GM18507 (cell line): ENCODE measurements at places on chromosomes 11 and 22.
A peak's percentile ranks its signal among the peaks of the same experiment; 100 is the strongest.

DNA sequence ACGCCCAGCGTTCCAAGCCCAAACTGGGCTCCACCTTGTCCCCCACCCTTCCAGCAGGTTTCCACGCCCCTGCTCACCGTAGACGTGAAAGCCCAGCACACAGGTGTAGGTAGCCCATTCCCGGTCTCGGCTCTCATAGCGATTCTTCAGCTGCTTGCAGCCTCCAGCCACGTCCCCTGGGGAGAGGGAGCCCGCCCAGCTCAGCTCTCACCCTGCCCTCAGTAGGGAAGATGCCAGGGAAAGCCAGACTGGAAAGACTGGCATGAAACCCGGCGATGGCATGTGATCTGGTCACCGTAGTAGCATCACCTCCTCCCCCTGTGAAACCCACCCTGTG lies 1.4 kb upstream of the MTA2 start:
- no peak for DNase-seq

DNA sequence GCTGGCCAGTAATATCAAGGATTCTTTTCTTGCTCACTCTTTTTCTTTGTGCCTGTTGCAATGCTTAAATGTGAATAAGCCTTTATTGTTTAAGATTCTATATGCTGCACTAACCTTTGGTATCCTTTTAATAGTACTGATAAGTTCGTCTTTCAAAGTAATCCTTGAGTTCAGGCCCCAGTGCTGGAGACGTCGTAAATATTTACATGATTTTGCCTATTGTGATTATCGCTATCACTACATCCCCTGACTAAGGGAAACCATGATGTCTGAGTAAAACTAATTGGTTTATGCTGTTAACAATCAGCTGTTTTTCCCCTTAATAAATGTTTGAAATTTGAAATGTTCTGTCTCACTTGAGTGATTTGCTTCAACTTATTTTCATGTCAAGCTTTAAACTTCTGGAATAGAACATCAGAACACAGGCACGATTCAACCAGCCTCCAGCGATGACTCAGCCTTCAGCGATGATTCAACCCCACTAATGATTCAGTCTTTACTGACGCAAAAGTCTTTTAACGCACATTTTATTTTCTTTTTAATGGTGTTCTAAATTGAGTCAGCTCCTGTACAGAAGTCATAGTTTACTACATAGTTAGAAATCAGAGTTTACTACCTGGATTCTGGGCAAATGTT lies 3.9 kb downstream of the HTATIP2 start:
- DNase-seq = no peak

DNA sequence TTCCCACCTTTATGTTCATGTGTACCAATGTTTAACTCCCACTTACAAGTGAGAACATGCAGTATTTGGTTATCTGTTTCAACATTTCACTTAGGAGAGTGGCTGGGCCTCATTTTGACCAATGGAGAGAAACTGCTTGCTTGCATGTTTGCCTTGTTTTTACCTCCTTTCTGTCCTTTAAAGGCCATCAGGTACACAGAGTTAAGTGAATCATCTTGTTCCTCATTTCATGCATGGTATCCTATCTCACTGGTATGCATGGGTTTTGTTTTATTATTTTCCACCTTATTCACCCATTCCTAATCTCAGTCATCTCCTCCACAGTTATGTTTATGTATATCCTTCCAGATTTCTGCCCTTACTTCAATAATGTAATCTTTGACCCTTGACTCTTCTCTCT lies 101.0 kb downstream of the ELP4 start:
- no peak for DNase-seq

GRCh38 chr11:64923944-64924909 lies at the start of gene PPP2R5B:
Gene PPP2R5B, plus strand, starts transcription at chr11:64924689. Its CDS starts 1,046 bp downstream, at chr11:64925735.
- peak; percentile 86 for DNase-seq

DNA sequence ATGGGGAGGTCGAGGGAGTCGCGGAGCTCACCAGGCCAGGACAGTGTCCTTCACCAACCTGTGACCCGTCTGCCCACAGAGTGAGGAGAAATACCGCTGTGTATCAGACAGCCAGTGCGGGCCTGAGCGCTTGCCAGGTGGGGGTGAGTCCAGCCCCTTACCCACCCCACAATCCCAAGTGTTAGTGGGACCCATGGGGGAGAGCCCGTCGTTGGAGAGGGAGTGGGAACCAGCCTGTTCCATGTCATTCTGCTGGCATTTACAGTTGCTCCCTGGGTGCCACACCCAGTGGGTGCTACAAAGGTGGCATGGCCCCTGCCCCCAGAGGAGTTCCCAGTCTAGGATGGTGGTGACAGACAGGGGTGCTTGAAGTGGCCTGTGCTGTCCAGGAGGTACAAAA lies 9.2 kb downstream of the P2RX3 start:
- DNase-seq = no peak
